ENCODE measurements at places on chromosomes 13 and 19.

DNA sequence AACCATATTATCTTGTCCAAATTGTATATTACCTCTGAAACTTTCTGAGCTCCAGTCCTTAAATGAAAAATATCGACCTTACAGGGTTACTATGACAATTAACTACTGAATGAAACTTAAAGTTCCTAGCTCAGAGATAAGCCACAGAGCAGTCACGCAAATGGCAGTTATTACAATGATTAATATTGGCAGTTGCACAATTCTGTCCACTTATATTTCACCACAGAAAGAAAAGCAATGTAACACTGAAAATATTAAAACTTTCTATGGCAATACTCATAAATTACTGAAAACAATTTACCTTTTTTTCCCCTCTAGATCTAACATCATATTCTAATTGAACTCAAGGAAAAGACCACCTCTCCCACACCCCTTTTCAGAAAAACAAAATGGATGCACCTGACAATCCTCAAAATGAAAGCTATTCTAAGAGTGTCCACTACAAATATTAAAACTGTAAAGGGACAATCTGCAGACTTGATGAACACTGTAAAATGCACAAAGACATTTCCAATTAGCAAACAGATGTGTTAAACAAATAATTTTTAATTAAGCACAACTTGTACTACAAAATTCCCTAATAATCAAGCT, 14.6 kb downstream of the LNX2 start:
- DNase-seq = peak; percentile 19

DNA sequence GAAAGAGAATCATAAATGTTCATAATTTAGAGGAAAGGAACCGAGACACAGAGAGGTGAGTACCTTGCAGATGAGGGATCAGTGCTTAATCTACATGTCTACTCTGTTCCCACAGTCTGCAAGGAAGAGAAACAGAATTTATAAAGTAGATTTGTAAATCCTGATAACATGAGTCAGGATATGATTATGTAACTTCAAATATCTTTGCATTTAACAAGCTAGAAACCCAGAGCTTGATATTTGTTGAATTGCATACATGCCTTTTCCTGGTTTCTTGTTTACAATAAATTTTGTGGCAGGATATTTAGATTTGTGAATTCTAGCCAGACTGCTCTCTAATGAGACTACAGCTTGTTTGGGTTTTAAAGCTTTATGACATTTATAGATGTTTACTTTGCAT, 219.2 kb downstream of the ENOX1 start:
- DNase-seq = no peak

DNA sequence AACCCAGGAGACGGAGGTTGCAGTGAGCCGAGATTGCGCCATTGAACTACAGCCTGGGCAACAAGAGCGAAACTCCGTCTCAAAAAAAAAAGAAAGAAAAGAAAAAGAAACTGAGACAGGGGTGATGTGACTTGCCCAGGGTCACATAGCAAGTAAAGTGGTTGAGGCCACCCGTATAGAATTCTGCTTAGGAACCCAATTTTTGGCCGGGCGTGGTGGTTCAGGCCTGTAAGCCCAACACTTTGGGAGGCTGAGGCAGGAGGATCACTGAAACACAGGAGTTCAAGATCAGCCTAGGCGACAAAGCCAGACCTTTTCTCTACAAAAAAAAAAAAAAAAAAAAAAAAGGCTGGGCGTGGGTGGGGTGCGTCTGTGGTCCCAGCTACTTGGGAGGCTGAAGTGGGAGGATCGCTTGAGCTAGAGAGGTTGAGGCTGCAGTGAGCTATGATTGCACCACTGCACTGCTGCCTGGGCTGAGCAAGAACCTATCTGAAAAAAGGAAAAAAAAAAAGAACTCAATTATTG, 1.3 kb downstream of the SNRPA start:
- DNase-seq = peak; percentile 55

GRCh38 chr13:88031980-88032559, 360.9 kb downstream of the SLITRK5 start:
- no peak for DNase-seq

DNA sequence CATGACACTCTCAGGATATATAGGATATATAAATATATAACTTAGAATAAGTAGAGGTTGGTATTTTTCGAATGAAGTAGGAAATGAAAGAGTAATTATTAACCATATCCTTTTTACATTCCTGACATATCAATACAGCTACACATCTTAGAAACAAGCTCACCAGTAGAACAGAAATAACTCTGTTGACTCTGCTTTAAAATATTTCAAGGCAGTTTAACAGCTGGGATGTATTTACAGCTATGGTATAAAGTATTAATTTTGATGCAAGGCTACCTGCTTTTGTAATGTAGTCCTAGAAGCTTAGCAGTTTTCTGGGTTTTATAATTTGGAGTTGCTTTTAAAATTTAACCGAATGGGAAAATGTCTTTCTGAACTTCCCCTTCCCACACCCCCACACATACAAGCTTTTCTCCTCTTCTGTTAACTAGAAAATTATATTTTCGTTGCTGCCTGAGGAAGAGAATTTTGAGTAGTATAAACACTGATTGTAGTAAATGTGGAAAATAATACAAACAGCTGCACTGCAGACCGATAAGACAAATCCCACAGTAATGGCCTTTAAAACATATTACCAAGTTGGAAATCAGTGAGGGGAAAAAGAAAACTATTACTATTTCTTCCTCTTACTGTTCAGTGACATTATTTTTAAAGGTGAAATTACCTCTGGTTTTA, 147.7 kb downstream of the GGACT start:
- DNase-seq = no peak

DNA sequence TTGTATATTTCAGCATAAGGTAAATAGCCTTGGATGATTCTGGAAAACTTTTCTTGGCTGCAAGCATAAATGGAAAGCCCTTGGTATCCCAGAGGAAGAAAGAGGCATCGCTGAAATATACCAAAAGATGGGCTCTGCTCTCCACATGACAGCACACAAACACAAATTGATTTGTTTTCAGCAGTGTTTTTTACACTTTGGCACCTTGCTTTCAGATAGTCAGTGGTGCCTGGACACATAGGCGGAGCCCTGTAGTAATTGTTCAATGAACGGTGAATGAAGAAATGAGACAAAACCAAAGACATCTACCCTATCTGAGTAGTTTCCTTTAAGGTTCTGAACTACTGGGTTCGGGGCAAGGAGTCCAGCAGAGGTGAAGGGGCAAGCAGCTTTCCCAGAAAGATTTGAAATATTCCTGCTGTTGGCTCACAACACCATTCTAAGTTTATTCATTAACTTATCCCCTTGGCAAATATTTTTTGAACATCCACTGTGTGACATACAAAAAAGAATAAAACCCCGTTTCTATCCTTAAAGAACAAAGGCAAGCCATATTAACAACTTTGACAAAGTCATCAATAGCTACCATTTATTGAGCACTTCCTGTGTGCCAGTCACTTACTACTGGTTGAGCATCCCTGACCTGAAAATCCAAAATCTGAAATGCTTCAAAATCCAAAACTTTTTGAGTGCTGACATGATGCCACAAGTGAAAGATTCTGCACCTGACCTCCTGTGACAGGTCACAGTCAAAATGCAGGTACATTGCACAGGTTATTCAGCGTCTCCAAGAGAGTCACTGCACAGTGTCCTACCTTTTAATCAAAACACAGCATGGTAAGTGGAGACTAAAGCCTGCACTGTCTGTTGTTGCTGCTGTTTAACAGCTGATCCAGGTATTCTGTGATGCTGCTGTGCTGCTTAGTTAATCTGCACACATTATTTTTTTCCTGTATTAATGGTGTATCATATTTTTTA, 238.1 kb downstream of the DCLK1 start:
- DNase-seq = no peak

All from suppressor macrophage treated with lipopolysaccharide for 4 hours (primary cell).